ENCODE measurements at places on chromosomes 11 and 22.

DNA sequence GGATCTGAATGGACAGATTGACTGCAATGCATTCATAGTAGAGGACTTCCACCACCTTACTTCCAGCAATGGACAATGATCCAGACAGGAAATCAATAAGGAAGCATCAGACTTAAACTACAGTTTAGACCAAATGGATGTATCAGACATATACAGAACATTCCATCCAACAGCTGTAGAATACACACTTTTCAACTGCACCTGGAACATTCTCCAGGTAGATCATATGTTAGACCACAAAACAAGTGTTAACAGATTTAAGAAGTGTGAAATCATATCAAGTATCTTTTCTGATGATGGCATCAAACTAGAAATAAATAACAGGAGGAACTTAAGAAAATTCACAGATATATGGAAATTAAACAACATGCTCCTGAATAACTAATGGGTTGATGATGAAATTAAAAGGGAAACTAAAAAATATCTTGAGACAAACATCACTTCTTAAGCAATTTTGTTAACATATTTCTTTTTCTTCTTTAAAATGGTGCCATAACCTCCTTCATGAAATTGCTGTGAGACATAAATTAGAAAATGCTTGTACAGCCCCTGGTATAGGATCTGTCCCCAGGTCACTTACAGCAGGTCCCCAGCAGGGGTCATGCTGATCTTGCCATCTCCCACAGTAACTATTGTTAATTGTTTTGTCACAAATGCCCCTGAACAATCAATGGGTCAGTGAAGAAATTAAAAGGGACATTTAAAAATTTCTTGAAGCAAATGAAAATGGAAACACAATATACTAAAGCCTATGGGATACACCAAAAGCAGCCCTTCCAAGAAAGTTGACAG is 100.0 kb upstream of the OR4B1 start:
- no peak for DNase-seq

DNA sequence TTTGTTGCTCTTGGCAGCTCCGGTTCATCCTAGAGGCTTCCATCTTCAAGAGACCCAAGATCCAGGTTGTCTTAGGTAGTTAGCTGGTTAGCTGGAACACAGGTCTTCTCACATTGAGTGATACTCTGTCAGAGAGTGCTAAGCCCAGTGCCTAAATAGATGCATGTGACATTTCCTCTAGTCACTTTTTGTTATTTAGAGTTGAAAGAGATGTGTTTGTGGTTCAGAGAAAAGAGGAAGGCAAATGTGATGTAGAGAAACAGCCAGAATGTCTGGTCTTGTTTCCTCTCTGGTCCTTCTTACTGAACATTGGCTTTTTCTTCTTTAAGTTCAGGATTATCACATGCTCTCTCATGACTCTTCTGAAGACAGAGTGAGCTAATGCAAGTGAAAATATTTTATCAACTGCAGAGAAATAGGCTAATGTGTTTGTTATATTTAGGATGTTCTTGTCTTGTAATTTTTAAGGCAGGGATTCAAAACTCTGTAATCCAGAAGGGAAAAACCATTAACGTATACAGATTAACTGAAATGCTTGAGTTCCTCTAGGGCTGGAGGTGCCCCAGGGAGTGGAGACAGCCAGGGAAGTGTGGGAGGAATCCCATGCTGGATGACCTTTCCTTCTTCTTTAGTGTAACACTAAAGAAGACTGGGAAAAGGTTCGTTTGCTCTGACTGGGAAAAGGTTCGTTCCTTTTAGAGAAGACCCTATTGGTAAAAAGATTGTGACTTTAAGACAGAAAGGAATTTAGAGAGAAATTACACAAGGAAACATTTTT is 75.4 kb downstream of the SWAP70 start:
- no peak for DNase-seq

DNA sequence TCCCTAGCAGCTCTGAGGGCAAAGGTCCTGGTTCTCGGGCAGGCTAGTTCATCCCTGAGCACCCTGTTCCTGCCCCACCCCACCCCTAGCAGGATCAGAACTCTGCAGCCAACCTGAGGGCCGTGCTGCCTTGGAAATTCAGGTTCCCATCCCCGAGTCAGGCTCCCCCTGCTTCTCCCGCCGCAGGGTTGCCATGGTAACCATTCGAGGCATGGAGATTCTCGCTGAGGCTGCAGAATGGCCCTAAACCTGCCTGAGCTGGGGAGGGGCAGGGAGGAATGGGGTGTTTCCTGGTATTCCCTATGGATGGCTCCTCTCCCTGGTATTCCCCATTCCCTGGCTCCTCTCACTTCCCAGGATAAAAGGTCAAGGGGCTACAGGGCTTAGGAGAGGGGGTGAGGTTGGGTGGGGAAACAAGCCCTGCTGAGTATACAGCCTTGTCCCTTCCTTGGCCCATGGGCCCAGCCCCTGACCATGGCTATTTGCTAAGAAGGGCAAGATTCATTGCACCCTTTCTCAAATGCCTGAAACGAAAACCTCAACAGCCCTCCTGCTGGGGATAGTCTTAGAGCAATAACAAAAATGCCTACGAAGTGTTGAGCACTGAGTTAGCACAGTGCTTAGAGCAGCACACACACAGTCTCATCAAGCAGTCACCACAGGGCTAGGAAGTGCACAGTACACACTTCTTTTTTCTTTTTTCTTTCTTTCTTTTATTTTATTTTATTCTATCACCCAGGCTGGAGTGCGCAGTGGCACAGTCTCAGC is 58.7 kb downstream of the CHST1 start:
- no peak for DNase-seq

- DNase-seq: no peak
Observed at GRCh38 chr11:92794783-92795182, 174.7 kb upstream of the MTNR1B start.

DNA sequence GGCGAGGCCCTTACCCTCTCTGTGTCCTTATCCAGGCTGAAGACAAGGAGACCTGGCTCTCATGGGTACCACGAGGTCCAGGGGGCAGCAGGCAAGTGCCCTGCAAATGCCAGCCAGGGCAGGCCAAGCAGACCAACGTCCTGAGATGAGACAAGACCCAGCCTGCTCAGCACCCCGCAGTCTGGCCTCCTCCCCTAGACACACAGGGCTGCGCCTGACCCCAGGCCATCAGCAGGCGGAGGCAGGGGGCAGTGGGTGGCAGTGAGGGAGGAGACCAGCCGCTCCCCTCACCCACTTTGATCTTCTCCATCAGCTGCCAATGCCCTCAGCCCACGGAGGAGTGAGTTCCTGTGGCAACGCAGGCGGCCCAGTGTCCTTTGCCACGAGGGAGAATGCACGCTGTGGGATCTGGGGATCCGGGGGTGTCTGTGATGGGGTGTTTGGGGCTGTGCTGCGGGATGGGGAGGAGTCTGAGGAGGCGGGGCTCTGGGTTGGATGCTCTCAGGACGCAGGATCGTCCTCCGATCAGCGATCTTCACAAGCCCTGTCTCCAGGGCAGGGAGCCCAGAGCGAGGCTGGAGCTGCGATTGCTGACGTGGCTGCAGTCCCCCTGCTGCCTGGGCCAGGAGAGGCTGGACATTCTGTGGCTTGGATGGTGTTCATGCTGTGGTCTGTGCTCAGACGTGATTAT is 30.5 kb upstream of the PPARA start:
- DNase-seq: peak; percentile 85

- no peak for DNase-seq
Observed at GRCh38 chr11:25890626-25891260, 441.2 kb upstream of the ANO3 start.

- no peak for DNase-seq
Observed at GRCh38 chr11:14366936-14367335, 8.0 kb upstream of the RRAS2 start.

DNA sequence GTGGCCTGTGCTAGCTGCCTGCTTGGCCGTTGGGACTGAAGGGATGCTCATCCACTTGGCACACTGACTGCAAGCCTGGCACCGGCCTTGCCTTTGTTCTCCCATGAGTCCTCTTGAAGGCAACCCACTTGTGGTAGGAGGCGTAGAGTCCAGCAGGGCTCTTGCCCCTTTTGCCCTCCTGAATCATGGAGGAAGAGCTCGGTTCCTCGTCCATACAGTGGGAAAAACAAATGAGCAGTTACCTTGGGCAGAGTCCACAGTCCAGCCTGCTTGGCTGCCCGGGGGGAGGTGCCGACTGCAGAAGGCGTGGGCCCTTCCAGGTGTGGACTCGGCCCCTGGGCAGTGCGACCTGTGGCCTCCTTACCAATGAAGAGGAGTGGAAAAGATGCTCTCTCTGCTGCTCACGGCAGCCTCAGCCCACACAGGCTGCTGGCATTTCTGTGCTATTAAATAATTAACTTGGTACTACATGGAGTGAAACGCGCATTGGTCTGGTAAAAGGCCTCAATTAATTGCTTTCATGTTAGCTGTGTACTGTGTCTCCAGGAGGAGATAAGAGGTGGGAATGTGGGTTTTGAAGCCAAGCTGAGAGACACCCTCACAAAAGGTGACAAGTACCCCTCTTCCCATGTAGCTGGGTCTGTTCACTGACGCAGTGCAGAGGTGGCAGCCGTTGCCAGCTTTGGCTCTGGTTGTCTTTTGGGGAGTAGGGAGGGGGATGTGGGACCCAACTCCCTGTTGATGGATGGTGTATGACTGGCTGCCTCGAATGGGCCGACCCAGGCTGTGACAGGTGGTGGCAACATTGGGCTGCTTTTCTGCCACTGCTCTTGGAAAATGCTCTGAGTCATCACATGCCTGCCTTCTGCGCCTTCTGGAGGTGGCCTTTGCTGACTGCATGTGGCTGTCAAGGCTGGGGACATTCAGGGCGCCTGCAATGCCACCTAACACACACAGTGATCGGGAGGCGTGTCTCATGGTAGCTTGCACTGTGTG is 26.8 kb upstream of the B3GAT1 start:
- no peak for DNase-seq

DNA sequence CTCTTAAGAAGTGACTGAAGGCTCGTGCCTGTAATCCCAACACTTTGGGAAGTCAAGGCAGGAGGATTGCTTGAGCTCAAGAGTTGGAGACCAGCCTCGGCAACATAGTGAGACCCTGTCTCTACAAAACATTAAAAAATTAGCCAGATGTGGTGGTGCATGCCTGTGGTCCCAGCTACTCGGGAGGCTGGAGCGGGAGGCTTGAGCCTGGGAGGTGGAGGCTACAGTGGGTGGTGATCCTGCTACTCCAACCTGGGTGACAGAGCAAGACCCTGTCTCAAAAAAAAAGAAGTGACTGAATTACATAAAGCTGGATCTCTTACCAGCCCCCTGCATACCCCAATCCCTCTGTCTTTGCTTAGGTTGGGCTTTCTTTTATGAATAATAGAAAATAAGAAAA is 58.1 kb downstream of the C22orf31 start:
- DNase-seq: no peak

DNA sequence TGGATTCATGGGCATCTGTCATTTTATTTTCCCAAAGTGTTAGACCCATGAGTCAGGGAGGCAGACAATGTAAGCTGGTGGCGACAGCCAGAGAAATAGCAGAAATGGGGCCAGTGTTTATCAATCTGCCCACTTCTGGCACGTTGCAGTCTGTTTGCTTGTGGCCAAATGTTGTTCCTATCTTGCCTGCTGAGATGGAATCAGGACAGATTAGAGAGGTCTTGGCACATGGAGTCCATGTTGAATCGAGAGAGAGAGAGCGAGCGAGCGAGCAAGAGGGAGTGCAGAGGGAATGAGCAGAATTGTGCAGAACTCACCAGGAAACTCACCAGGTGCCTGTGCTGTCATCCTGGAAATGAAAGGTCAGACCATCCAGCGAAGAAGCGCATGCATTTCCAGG is 21.9 kb upstream of the PARVG start:
- no peak for DNase-seq

DNA sequence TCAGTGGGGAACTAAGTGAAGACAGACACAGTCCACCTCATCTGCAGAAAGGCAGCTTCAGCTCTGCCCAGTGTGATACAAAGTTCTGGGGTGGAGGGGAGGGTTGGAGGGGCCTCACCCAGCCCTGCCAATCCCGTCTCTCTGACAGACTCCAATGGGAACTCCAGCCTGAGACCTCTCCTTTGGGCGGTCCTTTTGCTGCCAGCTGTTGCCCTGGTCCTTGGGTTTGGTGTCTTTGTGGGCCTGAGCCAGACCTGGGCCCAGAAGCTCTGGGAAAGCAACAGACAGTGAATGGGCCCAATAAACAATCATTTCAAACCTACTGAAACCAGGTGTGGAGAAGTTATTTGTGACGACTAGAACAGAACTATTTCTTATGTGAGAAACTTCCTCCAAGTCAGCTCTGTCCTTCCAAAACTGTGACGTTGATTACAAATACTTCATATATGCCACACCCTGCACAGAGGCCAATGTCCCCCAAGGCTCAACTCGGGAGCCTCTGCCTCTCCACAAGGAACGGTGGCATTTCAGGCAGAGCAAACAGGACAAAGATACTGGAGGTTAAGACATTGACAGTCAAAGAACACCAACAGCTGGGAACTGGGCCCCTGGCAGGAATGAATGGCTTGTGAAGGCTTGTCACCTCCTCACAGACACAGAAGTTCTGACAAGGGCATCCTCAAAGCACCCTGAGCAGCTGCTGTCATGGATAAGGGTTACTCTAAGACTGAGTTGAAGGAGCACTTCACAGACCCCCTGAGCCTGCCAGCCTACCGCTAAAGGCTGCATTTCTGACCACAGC is 8.2 kb downstream of the ZP1 start:
- no peak for DNase-seq

- no peak for DNase-seq
Observed at GRCh38 chr11:61079416-61080150, 22.7 kb upstream of the CD5 start.

DNA sequence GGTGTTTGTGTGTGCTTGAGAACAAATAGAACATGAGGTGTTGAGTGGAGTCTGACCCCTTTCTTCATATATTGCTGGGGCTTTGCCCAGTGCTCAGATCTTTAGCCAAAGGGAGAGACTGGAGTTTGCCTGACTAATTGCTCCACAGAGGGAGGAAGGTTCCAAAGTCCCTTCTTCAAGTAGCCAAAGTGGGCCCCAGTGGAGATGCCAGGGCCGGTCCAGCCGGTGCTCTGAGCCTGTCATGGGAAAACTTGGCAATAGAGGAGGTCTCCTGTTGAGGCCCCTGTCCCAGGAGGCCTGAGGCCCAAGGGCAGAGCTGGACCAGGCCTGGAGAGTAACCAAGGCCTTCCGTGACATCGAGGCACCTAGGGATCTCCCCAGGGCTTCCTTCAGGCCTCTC is 112.3 kb downstream of the DSCAML1 start:
- DNase-seq: no peak

GRCh38 chr22:24390576-24390975 is 36.8 kb upstream of the ADORA2A start:
- peak; percentile 49 for DNase-seq

- DNase-seq: no peak
Observed at GRCh38 chr11:11171854-11172253, 181.2 kb downstream of the CSNK2A3 start.

DNA sequence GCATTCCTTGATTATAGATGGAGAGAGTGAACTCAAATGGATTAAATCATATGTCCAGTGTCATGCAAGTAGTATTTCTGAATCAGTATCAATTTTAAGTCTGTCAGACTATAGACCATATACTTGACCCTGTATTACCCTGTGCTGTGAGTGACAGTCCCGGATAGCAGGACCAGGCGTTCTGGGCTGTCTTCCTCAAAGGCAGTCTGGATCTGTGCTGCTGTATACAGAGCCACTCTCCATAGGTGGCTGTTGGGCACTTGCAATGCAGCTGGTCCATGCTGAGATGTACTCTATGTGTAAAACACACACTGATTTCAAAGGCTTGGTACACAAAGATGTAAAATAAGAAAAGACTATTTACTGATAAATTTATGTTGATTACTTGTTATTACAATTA is 294.3 kb downstream of the OPCML start:
- DNase-seq: no peak

GRCh38 chr22:43163241-43163795 is 12.0 kb downstream of the TSPO start:
- no peak for DNase-seq
